CD4-positive, alpha-beta T cell (primary cell): ENCODE measurements at places on chromosomes 1 and 21. TPM values are rescaled to one million over a fixed set of nuclear protein-coding genes. Genes with fewer than 3 reads are reported as not detected.

CFAP410 gene
- total RNA-seq, result 50.1 TPM

DNA sequence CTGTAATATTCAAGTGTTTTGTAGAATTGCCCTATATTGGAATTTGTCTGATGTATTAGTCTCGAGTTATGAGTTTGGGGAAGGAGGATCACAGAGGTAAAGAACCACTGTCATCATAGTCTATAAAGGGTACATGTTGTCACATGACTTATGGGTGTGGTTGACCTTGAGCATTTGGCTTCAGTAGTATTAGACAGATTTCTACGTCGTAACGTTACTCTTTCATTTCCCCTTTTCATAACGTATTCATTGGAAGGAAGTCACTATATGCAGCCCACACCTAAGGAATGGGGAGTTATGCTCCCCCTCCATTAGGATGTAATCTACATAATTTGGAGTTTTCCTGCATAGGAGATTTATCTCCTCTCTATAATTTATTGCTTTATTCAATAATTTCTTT is 110.1 kb upstream of the VAV3 start:
- H3K27ac ChIP-seq, result no peak overlapping the region
- no peak overlapping the region for H3K4me3 ChIP-seq
- no peaks in the 10 kb centered on the region for H3K36me3 ChIP-seq
- no peaks in the 10 kb centered on the region for H3K27me3 ChIP-seq
- peaks cover 19% of the 10 kb centered on the region for H3K4me1 ChIP-seq

- no peaks in the 10 kb centered on the region for H3K4me1 ChIP-seq
- H3K4me3 ChIP-seq, result no peak overlapping the region
- no peak for DNase-seq
Measured at GRCh38 chr1:248613742-248614141, 16.2 kb upstream of the OR2T10 start.

SPATA1 gene
- 0.11 TPM for total RNA-seq
